ENCODE measurements at places on chromosomes 12 and 14.
A peak's percentile ranks its signal among the peaks of the same experiment; 100 is the strongest.

- no peak for DNase-seq
Observed at GRCh38 chr12:14946162-14946561, 7.8 kb upstream of the ERP27 start.

- DNase-seq: no peak
Observed at GRCh38 chr12:127389923-127390322, 877.0 kb upstream of the TMEM132C start.

DNA sequence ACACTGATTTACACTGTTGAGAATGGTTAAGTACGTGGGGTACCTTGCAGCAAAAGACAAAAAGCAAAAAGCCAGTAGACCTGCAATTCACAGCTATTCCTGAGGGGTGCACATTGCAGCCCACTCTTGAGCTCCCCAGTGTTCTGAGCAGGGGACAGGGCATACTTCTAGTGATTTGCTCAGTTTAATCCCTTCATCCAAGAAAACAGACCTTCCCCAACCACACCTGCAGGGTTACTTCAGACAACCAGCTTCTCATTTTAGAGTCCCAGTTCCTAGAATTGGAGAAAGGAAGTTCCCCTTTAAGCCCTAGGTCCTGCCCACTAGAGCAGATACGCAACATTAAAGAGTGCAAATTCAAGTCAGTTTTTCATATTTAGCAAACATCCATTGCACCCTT, 3.6 kb upstream of the WSB2 start:
- no peak for DNase-seq

GRCh38 chr12:106416273-106416672, 58.7 kb downstream of the POLR3B start:
- DNase-seq: no peak

DNA sequence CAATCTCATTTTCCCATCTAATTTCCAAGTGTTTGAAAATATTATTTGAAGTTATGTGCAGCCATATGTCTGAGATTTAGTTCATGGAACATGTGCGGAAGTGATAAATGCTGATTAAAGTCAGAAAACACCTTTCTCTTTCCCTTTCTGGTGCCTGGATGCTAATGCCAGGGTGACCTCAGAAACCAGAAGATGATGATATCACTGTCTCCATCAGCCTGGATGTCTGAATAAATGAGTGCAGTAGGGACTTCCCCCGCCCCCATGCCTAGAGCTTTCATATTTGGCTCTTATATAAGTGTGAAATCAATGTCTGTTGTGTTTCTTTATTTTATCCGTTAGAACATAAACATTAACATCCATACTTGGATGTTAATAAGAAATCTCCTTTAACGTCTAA, 261.9 kb upstream of the LRIG3 start:
- no peak for DNase-seq

DNA sequence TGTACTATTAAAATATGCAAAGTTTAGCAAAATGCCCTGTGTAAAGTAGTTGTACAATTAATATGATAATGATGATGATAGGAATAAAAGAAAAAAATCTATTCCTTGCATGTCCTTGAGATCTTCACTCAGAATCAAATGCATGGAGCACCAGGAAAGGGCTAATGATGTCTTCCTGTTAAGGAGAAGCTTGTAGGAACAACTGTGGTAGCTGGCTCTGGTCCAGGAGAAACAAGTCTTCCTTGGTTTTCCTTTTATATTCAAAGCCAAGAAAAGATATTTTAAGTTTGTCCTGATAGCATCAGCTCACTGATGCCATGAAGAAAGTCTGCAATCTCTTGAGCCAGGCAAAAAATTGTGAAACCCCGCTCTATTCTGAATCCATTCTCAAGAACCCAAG, 138.9 kb downstream of the PIK3C2G start:
- no peak for DNase-seq

DNA sequence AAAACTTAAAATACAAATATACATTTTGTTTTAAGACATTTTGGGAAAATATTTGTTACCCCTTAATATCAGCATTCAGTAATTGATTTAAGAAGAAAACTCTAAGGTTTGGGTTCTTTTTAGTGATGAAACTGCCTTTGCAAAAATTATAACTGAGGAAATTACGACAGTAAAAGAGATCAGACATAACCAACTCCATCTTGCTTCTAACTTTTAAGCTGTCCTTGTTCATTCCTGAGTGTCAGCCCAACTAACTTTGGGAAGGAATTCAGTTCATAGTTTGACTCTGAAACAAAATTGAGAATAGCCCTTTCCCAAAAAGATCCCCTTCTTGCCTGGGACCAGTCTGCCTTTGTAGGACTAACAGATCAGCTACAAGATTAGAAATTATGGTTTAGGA, 93.0 kb downstream of the TMTC1 start:
- no peak for DNase-seq

DNA sequence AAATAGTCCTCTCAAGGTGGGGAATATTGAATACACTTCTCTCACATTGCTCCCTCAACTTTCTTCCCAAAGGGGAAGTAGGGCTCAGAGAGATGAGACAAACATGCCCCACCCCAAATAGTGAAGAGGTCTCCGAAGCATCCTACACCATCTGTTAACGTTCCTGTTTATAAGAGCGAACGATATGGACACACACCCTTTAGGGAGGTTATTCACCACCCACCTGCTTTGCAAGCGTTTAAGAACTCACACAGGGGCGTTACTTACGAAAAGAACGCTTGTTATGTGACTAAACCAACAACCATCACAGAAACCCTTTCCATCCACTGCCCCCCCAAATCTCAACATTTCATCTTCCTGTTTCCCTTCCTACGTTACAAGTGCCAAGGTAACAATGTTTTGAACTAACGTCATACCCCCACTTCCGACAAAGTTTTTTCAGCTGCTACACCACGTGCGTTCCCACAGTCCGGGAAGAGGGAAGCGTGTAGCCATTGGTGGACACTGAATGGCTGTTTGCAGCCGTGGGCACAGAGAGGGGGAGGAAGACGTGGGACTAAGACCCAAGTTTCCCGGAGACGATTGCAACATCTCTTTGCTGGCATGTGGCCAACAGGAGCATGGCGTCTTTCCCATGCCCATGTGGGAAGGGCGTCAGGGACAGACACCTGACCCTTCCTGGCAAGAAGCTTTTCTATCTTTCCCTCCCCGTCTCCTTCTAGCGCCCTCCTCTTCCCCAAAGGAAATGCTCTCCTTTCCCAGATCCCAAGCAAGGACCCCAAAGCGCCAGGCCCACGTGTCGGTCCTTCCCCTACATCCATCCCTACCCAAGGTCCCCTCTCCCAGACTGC, 1.2 kb downstream of the YBX3 start:
- peak; percentile 81 for DNase-seq

GRCh38 chr14:88554457-88555286, at the start of gene PTPN21:
Gene PTPN21, minus strand, starts transcription at chr14:88555007. Its CDS starts 4,590 bp downstream, at chr14:88550417.
- peak; percentile 59 for DNase-seq

- DNase-seq: no peak
Observed at GRCh38 chr12:80593766-80594165, 113.7 kb upstream of the MYF6 start.

DNA sequence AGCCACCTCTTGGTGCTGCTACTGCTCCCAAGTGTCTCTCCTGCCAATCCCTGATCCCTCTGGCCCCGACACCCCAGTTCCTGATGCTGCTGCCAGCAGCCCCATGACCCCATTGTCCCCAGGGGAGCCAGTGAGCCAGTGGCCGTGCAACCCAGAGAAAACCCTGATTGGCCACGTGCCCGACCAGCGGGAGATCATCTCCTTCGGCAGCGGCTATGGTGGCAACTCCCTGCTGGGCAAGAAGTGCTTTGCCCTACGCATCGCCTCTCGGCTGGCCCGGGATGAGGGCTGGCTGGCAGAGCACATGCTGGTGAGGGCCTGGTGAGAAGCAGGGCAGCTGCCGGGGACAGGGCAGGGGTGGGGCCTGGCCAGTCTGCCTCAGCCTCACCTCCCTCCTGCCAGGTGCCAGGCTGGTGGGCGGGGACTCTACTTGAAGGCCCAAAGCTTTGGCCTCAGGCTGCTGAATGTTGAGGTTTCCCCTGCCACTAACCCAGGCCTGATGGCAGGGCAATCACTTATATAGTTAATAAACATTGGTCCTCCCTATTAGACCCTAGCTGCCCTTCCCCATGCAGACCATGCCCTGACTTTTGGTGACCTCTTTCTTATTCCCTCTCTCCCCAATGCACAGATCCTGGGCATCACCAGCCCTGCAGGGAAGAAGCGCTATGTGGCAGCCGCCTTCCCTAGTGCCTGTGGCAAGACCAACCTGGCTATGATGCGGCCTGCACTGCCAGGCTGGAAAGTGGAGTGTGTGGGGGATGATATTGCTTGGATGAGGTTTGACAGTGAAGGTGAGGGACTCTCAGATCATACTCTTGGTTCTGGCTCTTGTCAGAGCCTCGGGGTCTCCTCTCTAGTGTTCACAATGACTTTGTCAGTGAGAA, 5.1 kb downstream of the PCK2 start:
- DNase-seq: no peak

DNA sequence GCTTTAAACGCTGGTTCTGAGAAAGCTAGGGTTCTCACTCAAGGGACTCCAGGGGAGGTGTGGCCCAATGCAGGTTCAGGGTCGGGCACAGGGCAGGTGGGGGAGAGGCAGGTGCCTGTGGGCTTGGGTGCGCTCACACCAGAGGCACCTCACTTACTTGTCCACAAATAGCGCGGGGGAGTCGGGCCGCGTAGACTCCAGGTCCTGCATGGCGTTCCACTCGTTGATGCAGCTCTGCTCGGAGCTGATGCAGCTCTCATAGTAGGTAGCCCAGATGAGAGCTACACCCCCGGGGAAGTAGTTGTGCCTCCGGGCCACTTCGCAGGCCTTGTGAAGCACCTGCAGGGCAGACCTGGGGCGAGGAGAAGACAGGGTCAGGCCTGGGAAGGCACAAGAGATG, 49.9 kb downstream of the SSH1 start:
- DNase-seq: no peak

DNA sequence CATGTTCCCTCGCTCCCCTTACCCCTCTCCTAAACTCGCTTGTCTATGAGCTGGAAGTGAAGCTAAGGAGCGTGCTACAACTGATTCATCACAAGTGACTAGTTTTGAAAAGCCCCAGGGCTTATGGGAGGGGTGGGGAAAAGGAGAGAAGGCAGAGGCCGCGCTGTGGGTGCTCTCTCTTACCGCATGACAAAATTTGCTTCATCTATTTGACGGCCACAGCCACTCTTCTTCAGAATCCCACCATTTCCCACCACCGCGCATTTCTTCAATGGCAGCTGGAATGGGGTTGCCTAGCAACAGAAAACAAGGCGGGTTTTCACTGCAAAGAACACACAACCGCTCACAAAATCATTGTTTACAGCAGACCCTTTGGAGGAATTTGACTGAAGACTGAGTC, 79.4 kb downstream of the ST8SIA1 start:
- peak; percentile 41 for DNase-seq

- DNase-seq: no peak
Observed at GRCh38 chr12:72304751-72305150, 32.6 kb downstream of the TRHDE start.

DNA sequence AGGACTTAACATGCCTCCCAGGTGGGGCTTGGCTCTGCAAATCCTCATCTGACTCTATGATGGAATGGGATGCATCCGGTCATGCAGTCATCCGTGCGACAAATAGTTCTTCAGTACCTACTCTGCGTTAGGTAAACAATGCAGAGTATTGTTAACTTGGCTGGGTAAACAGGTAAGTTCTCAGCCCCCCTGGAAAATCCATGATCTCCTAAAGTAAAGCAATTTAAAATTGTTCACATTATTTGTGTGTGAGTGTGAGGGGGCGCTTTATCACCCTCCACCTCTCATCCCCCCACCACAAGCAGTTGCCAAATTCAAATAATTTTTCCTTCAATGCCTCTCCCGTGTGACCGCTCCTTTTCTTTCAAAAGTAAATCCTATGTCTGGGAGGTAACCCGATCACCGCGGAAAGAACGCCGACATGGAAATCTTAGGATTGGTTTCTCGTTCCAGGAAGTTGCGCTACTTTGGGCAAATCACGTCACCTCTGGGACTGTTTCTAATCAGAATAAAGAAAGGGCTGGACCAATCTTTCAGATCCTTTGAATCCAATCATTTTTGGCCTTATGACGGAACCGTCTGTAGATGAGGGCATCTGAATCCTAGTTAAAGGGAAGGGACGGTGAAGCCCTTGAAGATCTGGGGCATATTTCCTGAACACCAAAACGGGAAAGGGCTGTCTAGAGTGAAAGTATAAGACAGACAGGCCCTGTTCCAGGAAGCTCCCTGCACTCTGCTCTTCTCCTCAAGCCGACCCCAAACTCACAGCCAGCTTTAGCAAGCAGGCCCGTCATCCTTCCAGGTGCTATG, 44.0 kb upstream of the SINHCAF start:
- DNase-seq: no peak

GRCh38 chr12:129610601-129611120, 293.2 kb downstream of the TMEM132D start:
- no peak for DNase-seq

DNA sequence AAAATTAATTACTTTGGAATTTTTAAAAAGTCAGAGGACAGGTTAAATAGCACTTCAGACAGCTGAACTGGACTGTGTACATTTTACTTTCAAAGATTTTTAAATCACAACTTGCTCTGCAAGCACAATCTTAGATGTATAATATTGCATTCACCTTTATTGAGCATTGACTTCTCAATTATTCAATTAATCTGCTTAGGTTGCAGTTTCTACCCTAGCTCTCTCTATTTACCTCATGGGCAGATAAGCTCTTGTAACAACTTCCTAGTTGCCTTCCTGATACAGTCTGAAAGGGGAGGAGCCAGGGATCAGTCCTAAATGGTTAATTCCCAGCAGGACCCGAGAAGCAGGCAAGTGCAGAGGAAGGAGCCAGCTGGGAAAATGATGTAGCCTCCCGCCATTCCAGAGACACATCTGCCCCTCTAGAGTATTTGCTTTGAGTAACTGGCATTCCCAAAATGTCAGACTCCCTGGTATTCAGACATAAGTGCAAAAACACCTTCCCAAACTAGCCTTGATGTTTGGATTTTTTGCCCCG, 302.8 kb downstream of the GALC start:
- no peak for DNase-seq

- no peak for DNase-seq
Observed at GRCh38 chr12:51636986-51637385, 46.0 kb downstream of the SCN8A start.

- DNase-seq: no peak
Observed at GRCh38 chr12:56801661-56802622, 38.8 kb downstream of the HSD17B6 start.

GRCh38 chr12:15962760-15963159, 51.6 kb downstream of the DERA start:
- no peak for DNase-seq

- no peak for DNase-seq
Observed at GRCh38 chr12:24034894-24035293, 85.4 kb upstream of the SOX5 start.

DNA sequence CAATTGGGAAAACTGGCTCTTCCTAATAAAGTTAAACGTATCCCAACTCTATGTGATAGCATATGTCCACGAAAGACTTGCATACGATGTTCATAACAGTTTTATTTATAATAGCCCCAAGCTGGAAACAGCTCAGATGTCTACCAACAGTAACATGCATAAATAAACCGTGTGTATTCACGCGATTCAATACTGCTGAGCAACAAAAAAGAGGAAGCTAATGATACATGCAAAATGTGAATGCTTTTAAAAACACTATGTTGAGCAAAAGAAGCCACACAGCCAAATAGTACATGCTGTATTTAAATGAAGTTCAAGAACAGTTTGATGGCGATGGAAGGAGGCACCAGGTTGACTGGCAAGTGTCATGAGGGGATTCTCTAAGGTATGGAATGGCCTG, 55.7 kb downstream of the TRIM9 start:
- DNase-seq: no peak

Measured in midbrain (tissue), 1 donor.